ENCODE measurements at places on chromosomes 13 and 19.
A peak's percentile ranks its signal among the peaks of the same experiment; 100 is the strongest.

GRCh38 chr13:80400865-80401426, 60.0 kb upstream of the SPRY2 start:
- DNase-seq, result no peak

DNA sequence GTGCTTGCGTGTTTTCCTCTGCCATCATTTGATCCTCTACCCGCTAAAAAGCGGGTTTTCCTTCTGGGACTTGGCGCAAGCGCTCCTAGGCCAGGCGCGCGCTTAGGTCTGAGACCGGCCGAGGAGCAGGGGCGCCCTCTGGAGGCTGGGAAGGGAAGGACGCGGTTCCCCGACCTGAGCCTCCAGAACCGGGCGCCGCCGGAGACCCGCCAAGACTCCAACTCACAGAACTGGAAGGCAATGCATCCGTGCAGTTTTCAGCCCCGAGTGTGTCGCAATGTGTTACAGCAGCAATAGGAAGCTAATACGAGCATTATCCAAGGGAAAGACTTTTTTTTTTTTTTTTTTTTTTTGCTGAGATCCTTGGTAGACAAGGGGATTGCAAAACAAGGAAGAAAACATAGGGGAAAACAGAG, 190.9 kb downstream of the COL4A1 start:
- no peak for DNase-seq

DNA sequence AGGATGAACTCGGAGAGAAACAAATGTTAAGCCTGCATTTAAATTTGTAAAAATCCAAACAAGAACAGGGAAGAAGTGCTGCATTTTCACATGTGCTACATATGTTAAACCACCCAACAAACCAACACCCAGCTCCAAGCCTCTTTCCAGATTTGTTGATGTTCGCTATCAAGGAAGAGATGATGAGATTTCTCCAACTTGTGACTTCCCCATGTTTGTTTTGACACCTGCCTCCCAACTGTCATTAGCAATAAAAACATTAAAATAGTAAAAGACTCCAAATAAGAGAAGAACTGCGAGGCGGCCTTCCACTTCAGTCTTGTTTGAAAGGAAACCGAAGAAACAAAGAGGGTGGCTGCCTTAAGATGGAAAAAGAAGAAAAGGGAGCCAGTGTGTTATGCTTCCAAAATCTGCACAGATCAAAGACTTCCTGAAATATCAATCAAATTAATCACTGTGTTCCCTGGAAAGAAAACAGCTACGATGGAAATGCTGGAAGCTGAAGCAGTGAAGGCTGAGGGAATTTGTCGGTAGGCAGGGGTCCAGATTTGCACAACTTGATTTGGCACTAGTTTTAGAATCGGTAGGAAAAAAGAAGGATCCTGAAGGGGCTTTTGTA, 14.0 kb upstream of the GGACT start:
- DNase-seq, result no peak

DNA sequence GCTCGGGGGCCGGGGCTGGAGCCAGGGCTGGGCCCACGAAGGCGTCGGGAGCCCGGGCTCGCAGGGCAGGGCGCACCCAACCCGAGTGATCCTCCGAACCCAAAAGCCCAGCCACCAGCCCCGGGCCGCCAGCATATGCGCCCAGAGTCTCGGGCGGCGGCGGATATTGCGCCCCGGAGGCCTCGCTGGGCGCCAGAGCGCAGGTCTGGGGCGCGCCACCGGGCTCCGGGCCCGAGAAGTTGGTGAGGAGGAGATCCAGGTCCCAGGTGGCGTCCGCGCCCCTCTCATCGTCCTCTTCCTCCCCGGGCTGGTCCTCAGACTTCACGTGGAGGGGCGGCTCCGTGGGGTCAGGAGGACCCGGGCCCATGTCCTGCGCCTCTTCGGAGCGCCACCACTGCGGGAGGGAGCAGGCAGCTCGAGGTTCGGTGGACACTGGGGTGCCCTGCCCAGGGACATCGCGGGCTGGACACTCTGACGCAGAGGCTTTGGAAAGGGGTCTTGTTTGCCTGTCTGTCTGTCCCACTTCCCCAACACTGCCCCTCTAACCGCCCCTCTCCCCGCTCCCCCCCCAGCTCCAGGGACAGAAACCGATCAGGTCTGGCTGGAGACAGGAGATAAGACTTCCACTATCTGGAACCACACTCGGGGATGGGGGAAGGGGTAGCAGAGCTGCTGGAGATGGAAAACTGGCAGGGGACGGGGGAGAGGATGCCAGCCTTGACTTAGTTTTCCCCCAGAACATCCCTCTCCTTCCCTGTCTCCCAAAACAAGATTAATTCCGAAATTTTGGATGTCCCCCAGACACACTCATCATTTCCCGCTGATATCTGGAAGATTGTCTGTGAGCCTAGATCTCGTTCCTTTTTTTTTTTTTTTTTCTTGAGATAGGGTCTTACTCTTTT, 1.0 kb downstream of the KLF1 start:
- no peak for DNase-seq

DNA sequence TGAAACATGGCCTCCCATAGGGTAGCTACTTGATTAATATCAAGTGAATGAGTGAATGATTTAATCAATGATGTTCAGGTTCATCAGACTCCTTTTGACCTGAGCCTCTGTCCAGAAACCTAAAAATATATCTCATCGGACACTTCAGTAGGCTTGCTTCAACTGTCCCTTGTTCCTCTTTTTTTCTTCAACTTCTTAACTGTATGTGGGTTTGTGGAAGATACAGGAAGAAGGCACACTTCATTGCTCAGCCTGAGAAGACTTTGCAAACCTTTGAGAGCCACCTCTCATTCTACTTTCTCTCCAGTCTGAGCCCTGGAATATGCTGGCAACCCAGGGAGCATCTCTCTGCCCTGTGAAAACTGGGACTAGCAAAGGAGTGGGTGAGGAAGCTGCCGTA, 557.0 kb downstream of the FGF9 start:
- no peak for DNase-seq

GRCh38 chr13:66425741-66426140, 804.4 kb downstream of the PCDH9 start:
- no peak for DNase-seq

GRCh38 chr13:49206641-49207040, 13.5 kb upstream of the MLNR start:
- DNase-seq, result no peak

- no peak for DNase-seq
Observed at GRCh38 chr19:8607386-8607785, 3.1 kb downstream of the ADAMTS10 start.

- no peak for DNase-seq
Observed at GRCh38 chr19:8611877-8612806, 1.6 kb upstream of the ADAMTS10 start.

DNA sequence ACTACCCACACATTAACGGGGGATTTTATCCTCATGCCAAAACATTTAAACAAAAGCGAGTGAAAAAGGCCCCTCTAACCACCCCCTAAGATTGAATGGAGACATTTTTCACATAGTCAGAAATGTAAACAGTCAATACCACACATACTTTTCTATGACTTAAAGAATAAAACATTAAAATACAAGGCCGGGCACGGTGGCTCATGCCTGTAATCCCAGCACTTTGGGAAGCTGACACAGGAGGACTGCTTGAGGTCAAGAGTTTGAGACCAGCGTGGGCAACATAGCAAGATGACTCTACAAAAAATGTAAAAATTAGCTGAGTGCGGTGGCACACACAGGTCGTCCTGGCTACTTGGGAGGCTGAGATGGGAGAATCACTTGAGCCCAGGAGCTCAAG, 47.3 kb downstream of the MPHOSPH8 start:
- DNase-seq, result no peak

DNA sequence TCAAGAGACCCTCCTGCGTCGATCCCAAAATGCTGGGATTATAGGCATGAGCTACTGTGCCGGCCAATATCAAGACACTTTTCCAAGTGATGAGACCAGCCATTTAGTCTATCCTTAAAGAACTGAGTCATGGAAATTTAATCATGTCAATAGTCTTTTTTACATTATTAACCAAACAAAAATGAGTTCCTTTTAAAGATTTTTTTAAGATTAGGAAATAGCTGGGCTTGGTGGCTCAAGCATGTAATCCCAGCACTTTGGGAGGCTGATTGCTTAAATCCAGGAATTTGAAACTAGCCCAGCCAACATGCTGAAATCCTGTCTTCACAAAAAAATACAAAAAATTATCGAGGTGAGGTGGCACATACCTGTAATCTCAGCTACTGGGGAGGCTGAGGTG, 16.7 kb upstream of the ZNF564 start:
- no peak for DNase-seq

- no peak for DNase-seq
Observed at GRCh38 chr13:76027131-76027530, 391.0 kb downstream of the LMO7 start.

- DNase-seq, result no peak
Observed at GRCh38 chr13:34044041-34044440, 226.1 kb downstream of the RFC3 start.

DNA sequence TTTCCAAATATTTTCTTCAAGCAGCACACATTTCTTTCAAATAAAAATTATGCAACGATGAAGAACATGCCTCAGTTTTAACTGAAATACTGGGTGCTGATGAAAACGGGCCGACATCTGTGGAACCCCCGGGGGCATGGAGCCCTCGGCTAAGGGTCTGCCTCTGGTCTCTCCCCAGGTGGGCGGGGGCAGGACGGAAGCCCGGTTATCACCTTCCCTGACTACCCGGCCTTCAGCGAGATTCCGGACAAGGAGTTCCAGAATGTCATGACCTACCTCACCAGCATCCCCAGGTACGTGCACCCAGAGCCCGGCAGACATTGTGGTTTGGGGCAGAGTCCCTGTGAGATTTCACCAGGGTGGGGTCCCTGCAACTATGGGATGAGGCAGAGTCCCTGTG, 55.5 kb downstream of the MCF2L start:
- no peak for DNase-seq

DNA sequence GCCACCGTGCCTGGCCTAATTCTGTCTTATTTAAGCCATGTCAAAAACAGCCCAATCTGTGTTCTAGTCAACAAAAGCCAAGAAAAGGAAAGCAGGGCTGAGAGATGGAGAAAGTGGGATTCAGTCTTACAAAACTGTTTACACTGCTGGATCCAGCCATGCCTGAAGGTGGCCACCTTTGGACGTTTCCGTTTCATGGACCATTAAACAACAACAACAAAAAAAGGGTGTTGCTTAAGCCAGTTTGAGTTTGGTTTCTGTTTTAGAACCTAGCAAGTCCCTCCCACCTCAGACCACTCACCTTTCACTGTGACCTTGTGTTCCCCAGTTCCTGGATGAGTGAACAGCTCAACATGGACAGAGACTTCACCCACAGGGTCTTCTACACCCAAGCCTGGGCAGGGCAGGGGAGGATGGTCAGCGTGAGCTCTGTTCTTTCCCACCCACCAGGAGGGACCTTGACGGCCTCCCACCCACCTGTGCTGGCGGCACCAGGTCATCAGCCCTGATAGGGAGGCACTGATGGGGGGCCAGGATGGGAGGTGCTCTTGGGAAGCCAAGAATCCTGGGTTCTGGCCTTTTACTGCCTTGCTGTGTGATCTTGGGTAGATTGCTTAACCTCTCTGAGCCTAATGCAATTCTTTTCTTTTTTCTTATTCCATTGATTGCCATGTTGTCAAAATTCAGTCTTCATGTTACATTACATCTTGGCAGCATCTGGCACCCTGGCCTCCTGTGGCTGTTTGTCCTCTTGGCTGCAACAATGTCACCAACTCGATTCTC, 56.2 kb downstream of the COLGALT1 start:
- DNase-seq, result no peak

- no peak for DNase-seq
Observed at GRCh38 chr19:14150770-14151661, 14.6 kb upstream of the ASF1B start.

DNA sequence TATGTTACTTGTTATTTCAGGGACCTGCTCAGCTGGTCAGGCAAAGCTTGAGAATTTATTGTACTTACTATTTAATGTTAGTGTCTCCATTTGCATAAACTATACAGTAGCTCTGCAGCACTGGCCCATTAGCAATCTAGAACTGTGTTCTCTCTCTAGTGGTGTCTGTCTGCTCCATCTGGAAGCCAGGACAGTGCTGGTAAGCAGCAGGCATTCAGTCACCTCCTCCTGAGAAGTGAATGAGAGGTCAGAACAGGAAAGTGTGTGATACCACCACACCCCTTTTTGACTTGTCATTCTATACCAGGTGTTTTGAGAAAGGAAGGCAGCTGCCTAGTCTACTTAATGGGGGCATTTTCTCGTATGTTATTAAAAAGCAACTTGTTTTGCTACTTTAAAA, 3.9 kb downstream of the COG3 start:
- peak; percentile 27 for DNase-seq

- no peak for DNase-seq
Observed at GRCh38 chr13:86933676-86934075, 737.5 kb upstream of the SLITRK5 start.

- DNase-seq, result no peak
Observed at GRCh38 chr13:95184317-95184716, 116.9 kb downstream of the ABCC4 start.

GRCh38 chr19:8505680-8506401, 3.4 kb upstream of the PRAM1 start:
- peak; percentile 15 for DNase-seq

DNA sequence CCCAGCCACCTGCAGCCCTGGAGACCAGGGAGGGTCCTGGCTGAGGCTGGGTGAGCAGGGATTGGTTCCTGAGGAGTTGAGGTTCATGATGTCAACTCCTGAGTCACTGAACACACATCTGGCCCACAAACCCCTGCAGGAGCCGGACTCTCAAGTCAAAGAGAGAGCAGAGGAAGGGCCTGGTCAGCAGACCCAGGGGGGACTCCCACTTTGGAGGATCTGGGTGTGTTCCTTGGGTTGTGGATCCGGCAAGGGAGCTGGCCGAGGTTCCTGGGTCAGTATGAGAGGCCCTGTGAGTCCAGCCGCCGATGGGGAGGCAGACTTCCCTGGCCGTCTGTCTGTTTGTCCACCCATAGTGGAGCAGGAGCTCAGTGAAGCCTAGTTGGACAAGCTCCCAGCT, 4.0 kb downstream of the SLC7A10 start:
- DNase-seq, result no peak

DNA sequence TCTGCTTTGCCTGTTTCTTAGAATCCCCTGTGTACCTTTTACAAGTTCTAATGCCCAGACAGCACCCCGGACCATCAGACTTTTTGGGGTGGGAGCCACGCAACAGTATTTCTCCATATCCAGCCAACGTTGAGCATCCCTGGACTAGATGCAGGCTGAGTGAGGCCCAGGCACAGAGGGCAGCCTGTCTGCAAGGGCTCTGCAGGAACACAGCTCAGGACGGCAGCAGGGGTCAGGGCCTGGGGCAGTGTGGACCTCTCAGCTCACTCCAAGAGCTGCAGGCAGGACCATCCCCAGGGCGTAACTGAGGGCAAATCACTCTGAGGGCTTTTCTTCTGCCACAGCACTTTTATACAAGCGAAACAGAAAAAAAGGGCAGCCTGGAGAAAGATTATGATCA, 95.8 kb downstream of the DNAJC15 start:
- DNase-seq, result no peak

GRCh38 chr19:46860846-46861690, at the start of gene ARHGAP35:
Gene ARHGAP35 (plus strand): TSS chr19:46860997. CDS start chr19:46918676, 57,679 bp downstream.
- DNase-seq, result no peak

- DNase-seq, result peak; percentile 68
Observed at GRCh38 chr13:60226507-60226906, 62.8 kb upstream of the DIAPH3 start.

- DNase-seq, result no peak
Observed at GRCh38 chr13:112902669-112903068, 66.3 kb upstream of the MCF2L start.
